ENCODE measurements at places on chromosomes 2 and 18. TPM values are rescaled to one million over a fixed set of nuclear protein-coding genes. Genes with fewer than 3 reads are reported as not detected.

Gene COL3A1
- 216 TPM for total RNA-seq

Gene DIS3L2
- 37.7 TPM for total RNA-seq

Gene STPG4
- total RNA-seq: not detected

Gene CD302
- 0.42 TPM for total RNA-seq

Gene FSHR
- 0.95 TPM for total RNA-seq

Gene PIEZO2
- total RNA-seq: 0.32 TPM

Gene CXCR1
- total RNA-seq: not detected

DNA sequence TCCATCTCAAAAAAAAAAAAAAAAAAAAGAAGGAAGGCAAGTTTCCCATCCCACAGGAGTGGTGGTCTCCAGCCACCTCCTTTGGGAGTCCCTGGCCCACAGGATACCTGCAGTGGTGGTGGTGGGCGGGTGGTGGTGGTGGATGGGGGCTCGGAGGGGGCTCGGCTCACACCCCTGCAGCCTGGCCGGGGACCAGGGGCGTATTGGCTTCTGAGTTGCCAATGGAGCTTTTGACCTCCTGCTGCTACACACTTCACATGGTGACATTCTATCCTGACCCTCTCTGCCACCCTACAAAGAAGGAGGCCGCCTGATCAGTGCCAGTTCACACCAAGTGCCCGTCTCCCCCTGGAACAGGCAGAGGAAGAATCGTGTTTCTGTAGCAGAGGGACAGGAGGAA lies 119.6 kb downstream of the NFATC1 start:
- no peak overlapping the region for H3K4me3 ChIP-seq
- H3K4me1 ChIP-seq: peaks cover 15% of the 10 kb centered on the region
- H3K36me3 ChIP-seq: no peaks in the 10 kb centered on the region
- H3K27ac ChIP-seq: no peak overlapping the region
- DNase-seq: no peak
- H3K27me3 ChIP-seq: no peaks in the 10 kb centered on the region

- no peaks in the 10 kb centered on the region for H3K36me3 ChIP-seq
- no peak overlapping the region for H3K27ac ChIP-seq
- no peaks in the 10 kb centered on the region for H3K27me3 ChIP-seq
- H3K4me1 ChIP-seq: no peaks in the 10 kb centered on the region
- DNase-seq: no peak
- H3K4me3 ChIP-seq: no peak overlapping the region
Measured at GRCh38 chr2:236376566-236377244, 112.5 kb upstream of the ASB18 start.

DNA sequence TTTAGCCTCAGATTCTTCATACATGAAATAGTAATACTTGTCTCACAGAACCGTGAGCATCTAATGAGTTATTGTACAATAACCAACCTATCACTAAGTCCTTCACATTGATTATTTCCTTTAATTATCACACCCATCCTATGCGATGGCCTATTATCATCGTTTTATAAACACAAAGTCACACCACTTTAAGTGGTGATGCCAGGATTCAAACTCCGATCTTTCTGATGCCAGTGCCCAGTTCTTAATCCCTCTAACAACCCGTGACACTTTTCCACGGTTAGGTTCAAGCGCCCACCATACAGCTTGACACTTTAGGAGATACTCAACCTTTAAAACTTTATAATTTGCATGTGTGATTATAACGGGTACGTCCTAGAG lies 523 bp upstream of the ALMS1 start:
- peak overlapping the region; percentile 70 for H3K4me3 ChIP-seq
- H3K4me1 ChIP-seq: peaks cover 8% of the 10 kb centered on the region
- no peak for DNase-seq
- H3K27ac ChIP-seq: peak overlapping the region; percentile 55
- H3K27me3 ChIP-seq: peaks cover 35% of the 10 kb centered on the region
- no peaks in the 10 kb centered on the region for H3K36me3 ChIP-seq

DNA sequence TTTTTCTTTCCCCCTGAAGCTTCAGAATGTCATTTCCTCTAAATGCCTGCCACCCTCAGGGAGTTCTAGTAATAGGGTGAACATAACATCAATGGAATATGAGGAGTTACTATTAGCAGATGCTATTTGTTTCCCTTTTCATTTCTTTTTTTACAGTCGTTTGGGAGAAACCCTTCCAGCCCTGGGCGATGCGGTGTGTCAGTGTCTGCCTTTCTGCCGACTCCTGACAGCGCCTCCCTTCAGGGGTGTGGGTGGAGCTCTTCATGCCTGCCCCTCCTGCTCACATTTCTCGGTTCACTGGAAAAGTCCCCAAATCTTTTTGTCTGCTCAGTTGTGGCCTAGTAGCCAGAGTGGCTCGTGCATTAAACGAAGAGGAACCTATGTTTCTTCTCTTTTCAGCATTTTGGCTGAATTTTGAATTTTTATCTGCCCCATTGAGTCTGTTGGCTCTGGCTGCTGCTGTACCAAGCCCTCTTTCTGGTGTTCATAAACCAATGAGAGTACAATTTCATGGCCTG lies 72.3 kb downstream of the FMNL2 start:
- no peak overlapping the region for H3K27ac ChIP-seq
- H3K4me1 ChIP-seq: peaks cover 17% of the 10 kb centered on the region
- DNase-seq: peak; percentile 43
- no peaks in the 10 kb centered on the region for H3K36me3 ChIP-seq

DNA sequence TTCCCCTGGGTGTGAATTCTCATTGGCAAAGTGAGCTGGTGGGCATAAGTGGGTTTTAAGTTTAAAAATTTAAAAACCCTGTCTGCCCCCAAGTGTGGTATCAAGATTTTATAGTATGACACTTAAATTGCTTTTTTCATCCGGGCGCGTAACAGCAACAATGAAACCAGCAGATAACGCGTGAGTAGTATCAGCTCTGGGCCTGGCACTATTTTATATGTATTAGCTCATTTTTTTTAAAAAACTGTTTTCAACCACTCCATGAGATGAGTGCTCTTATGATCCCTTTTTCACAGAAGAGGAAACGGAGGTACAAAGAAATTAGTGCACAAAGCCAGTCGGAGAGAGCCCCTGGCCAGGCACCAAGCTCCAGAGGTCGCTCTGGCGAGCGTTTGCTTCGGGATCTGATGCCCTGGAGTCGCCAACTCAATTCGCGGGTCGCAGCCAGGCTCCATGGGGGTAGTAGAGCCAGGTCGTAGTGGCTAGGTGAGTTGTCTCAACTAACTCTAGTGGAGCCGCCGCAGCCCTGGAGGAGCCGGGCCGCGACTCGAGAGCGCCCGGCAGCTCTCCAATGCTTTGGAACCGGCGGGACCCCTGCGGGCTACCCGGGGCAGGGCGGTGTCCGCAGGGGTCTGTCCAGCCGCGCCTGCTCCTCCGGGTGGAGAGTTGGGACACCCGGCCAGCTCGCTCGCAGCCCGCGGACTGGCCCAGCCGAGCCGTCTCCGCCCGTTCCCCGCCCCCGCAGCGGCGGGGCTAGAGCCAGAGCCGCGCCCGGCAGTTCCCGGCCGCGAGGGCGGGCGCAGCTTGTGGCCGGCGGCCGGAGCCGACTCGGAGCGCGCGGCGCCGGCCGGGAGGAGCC lies at the start of gene IL1R1:
IL1R1 (plus strand) TSS at position 777 of the 859 bp plus-strand sequence. CDS start 14,979 bp downstream, outside the sequence.
- peak within 1 kb of the TSS; percentile 33 for H3K4me3 ChIP-seq
- peak; percentile 81 for DNase-seq
- no peaks in the 10 kb centered on the region for H3K36me3 ChIP-seq
- no peaks in the 10 kb centered on the region for H3K4me1 ChIP-seq
- H3K27me3 ChIP-seq: peaks cover 13% of the 10 kb centered on the region

DNA sequence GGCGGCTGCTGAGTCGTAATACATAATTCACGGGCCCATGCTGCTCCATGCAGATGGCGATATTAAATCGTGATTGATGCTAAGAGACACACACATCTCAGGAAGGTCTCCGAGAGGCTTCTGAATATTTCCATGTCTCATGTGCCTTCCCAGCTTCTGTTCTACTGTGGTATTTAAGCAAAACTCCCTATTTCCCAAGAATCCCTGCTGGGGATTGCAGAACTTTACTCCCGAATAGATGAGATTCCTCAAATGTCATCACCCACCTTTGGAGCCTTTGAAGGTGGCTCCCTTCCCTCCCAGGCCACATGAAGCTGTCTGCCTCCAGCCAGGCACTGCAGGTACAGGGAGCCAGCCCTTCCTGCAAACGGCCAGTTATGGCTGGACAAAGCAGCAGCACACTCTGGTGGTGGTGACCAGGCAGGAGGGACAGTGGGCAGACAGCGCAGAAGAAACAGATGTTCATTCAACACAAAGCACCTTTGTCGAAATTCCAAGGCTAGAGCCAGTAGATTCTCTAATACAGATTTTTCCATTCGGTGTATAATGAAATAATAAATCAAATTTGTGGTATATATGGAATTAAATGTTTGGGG lies 14.1 kb downstream of the NRP2 start:
- H3K4me1 ChIP-seq: no peaks in the 10 kb centered on the region
- peaks cover 11% of the 10 kb centered on the region for H3K36me3 ChIP-seq
- H3K27me3 ChIP-seq: no peaks in the 10 kb centered on the region
- H3K27ac ChIP-seq: no peak overlapping the region
- DNase-seq: peak; percentile 34

GRCh38 chr18:834082-834720 lies 22.2 kb upstream of the YES1 start:
- H3K27me3 ChIP-seq: no peaks in the 10 kb centered on the region
- no peaks in the 10 kb centered on the region for H3K36me3 ChIP-seq
- DNase-seq: no peak
- H3K4me1 ChIP-seq: peaks cover 4% of the 10 kb centered on the region
- H3K27ac ChIP-seq: no peak overlapping the region
- no peak overlapping the region for H3K4me3 ChIP-seq

- no peak overlapping the region for H3K4me3 ChIP-seq
- H3K36me3 ChIP-seq: no peaks in the 10 kb centered on the region
- H3K27ac ChIP-seq: peak overlapping the region; percentile 22
- no peaks in the 10 kb centered on the region for H3K4me1 ChIP-seq
- H3K27me3 ChIP-seq: no peaks in the 10 kb centered on the region
- no peak for DNase-seq
Measured at GRCh38 chr2:211429256-211429920, 873.0 kb downstream of the CPS1 start.

DNA sequence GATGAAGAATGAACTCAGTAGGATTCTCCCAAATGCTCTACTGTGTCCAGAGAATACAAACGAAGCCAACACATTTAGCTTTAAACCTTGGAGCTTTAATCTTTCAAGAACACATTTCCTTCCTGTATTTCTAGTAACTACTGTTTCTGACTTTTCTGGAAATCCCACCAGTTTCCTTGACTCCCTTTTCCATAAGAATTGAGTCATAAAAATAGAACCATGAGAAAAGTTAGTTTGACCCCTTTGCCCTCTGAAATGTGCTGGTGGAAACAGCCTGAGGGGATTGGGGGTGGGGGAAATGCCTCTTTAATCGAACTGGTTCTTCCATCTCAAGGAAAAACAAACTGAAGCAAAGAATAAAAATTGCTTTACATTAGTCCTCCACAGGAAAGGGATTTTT lies 123.9 kb downstream of the TMEM17 start:
- H3K27ac ChIP-seq: no peak overlapping the region
- DNase-seq: no peak
- H3K36me3 ChIP-seq: no peaks in the 10 kb centered on the region
- no peak overlapping the region for H3K4me3 ChIP-seq

Measured in cardiac muscle cell (in vitro differentiated cells and primary cell).